ENCODE measurements at places on chromosomes 2 and 18. TPM values are rescaled to one million over a fixed set of nuclear protein-coding genes. Genes with fewer than 3 reads are reported as not detected.

Gene PARD3B
- 41.0 TPM for total RNA-seq

Gene LRATD1
- total RNA-seq: 2.1 TPM

Gene CNTNAP5
- total RNA-seq: under 0.01 TPM

Gene LINC00305
- not detected for total RNA-seq

Gene CFAP65
- not detected for total RNA-seq

Gene CCDC74A
- total RNA-seq: 3.7 TPM

Gene C2orf42
- 28.7 TPM for total RNA-seq

Gene SLC66A2
- 40.3 TPM for total RNA-seq

Gene MYO7B
- 0.06 TPM for total RNA-seq

Gene IL36RN
- total RNA-seq: not detected

Gene UGT1A4
- not detected for total RNA-seq

Gene ANXA4
- 33.8 TPM for total RNA-seq

Gene MALL
- total RNA-seq: 47.9 TPM

Gene PROM2
- total RNA-seq: 0.44 TPM

Gene CD207
- 0.16 TPM for total RNA-seq
